Stimulated activated CD8-positive, alpha-beta memory T cell treated with anti-CD3 and anti-CD28 coated beads, Interleukin-2, amount 100 ng/mL, for 1 hour (primary cell): ENCODE measurements at places on chromosomes 12 and 14.

- DNase-seq: no peak
Observed at GRCh38 chr14:68616221-68616902, 176.5 kb downstream of the ZFP36L1 start.

GRCh38 chr12:12439636-12440035 lies 82.8 kb downstream of the BORCS5 start:
- peak; percentile 16 for DNase-seq

DNA sequence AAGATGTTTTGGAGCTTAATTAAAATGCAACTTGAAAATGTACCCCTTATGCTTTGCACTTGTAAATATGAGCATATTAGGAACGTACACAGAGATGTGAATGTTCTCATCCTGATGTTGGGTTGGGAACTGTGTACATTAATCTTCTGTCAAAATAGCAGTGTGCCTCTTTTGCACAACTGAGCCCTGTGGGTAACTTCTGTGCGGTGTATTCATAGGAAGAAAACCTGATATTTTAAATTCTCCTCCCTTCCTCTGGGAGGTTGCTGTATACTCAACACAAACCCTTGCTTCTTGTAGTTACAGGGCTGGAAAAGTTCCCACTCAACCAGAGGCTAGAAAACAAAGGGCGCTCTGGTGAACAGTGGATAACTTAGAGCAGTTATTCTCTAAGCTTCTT lies 18.7 kb downstream of the PTHLH start:
- no peak for DNase-seq

- no peak for DNase-seq
Observed at GRCh38 chr12:76997011-76997780, 68.2 kb downstream of the E2F7 start.
